ENCODE measurements at places on chromosomes 13 and 19.

- DNase-seq, result no peak
These were observed 220.9 kb downstream of the FOXO1 start for GRCh38 chr13:40445557-40445990.

DNA sequence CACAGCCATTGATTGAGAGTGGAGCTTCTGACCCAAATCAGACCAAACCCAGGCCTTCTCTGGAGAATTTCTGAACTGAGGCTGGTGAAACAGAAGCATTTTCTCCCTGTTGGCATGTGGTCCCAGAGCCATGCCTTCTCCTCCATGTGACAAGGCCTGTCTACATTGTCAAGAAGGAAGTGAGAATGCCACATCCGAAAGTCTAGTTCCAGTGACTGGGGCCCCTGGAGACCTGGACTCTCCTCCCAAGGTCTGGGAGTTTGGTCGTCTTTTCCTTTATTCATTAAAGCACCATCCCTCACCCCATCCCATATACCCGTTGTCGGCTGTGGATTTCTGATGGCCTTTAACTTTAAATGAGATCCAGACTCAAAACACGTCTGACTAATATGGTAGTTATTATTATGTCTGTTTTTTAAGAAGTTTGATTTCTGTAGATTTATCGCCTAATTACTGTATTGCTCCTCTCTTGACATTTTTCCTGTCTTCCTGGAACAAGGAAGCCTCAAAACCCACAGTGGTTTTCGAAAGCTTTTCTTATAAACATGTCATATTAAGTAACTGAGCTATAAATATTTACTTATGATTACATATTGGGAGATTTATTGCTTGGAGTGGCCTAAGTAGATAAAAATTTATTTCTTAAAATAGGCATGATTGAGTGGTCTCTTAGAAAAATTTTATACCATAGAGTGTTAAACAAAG is 128.3 kb upstream of the FRY start:
- DNase-seq, result no peak

- DNase-seq, result no peak
These were observed 648.3 kb upstream of the ARGLU1 start for GRCh38 chr13:107216046-107216755.

GRCh38 chr13:39675904-39676303 is 20.4 kb downstream of the COG6 start:
- no peak for DNase-seq

- no peak for DNase-seq
These were observed 176.0 kb upstream of the TSC22D1 start for GRCh38 chr13:44752164-44752563.

DNA sequence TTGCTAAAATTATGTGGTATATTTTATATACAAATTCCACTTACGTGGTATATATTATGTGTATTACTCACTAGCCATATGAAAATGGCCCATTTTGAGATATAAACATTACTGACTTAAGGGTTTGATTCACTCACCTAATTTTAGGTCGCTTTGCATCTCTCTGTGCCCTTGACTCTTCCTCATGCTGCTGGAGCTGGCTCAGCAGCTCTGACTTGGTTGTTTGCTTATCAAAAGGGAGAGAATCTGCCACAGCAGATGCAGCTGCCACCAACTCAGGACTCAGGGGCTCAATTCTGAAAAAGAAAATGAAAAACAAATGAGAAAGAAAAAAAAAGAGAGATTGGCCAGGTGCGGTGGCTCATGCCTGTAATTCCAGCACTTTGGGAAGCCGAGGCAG is 12.2 kb downstream of the MRPS31 start:
- no peak for DNase-seq

DNA sequence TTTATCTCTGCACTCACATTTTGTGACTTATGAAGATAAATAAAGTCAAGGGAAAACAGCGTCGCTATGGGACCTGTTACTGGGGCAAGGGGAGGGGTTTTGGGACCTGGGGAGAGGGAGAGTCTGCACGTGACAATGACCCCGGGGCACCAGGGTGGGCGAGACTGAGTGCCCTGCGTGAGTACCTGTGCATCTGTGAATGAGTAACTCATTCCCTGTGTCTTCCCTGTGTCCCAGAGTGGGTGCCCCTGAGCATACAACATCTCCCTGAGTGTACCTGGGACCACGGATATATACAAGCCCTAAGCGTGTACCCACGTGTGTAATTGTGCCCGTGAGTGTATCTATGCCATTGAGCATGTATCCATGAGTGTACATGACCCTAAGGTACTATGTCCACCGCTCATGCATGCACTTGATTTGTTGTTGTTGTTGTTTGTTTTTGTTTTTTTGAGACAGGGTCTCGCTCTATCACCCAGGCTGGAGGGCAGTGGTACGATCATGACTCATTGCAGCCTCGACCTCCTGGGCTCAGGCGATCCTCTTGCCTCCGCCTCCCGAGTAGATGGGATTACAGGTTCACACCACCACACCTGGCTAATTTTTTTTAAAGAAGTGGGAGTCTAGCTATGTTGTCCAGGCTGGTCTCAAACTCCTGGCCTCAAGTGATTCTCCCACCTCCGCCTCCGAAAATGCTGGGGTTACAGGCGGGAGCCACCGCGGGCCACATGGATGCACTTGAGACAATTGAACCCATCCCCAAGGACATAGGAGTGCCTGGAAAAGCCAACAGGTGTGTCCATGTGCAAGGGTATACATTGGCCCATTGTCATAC is 645 bp upstream of the TRAPPC5 start:
- no peak for DNase-seq

DNA sequence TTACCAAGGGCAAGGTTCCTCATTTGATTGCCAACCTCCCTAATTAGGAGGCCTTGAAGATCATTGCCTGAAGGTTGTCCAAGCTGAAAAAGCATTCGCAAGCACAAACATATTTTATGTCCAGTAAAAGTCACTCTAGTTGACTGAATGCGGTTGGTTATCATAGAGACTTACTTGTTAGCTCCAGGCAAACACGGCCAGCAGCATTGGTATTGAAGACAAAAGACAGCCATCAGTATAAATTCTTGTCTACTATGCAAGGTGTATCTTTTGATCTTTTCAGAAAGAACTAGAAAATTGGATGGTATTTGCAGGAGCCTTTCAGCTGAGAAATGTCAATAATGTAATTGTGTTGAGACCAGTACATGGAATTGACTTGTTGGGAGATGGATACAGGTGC is 129.9 kb downstream of the GPC6 start:
- DNase-seq, result no peak

- no peak for DNase-seq
These were observed 4.1 kb downstream of the KLK2 start for GRCh38 chr19:50877338-50877737.

- no peak for DNase-seq
These were observed 26.2 kb downstream of the CSNK1G2 start for GRCh38 chr19:1967087-1967608.

GRCh38 chr19:49343123-49343522 is 7.9 kb downstream of the CD37 start:
- DNase-seq, result peak; percentile 14

DNA sequence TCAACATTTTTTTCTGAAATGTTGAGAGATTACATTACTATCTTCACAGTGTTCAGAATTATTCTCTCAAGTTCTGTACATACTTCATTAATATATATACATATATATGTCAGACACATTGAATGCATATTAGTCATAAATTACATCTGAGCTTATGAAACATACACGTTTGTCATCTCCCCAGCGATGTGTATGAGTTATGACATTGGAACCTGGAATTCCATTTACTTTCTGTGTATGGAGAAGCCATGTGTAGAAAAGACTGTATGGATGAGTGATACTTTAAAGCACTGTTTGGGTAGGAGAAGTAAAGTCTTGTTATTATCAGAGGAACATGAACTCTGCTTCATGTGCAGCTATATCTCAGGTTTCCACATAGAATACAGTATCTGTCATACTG is 167.2 kb downstream of the FGF14 start:
- DNase-seq, result no peak

DNA sequence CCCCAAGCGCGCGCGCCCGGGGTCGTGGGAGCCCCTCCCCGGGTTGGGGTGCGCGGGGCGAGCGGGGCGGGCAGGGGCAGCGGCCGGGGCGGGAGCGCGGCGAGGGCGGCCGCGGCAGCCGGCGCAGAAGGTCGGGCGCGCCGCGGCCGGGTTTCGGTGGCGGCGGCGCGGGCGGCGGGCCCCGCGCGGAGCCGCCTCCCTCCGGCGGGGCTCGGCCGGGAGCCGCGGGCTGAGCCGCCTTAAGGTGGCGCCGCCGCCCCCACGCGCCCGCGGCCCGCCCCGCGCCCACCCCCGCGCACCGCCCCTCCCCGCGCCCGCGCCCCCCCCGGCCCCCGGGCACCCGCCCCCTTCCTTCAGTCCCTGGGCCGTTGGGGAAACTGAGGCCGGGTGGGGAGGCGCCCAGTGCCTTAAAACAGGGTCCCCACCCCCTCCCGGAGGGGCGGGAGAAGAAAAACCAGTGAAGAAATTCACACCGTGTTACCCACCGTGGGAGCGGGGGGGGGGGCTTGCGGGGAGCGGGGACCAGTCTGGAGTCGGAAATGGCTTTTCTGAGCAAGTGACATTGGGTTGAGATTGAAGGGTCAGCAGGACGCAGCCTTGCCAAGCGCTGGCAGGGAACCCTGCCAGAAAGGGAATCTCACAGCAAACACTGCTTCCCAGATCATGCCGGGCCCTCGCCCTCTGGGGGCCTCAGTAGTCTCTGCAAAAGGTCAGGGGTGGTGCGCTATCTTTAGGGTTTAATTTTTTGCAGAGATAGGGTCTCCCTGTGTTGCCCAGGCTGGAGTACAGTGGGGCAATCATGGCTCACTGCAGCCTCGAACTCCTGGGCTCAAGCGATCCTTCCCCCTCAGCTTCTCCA is at the start of gene TLE2:
TSS of gene TLE2 (minus strand) at position 216 of the 859 bp plus-strand sequence. CDS start 376 bp downstream, outside the sequence.
- peak; percentile 66 for DNase-seq

GRCh38 chr13:106143930-106144709 is 391.3 kb downstream of the EFNB2 start:
- DNase-seq, result no peak

- DNase-seq, result no peak
These were observed 14.2 kb upstream of the ZFP30 start for GRCh38 chr19:37669450-37669914.

GRCh38 chr19:18538115-18538514 is 5.3 kb downstream of the FKBP8 start:
- DNase-seq, result no peak

- DNase-seq, result no peak
These were observed 57.1 kb upstream of the C13orf46 start for GRCh38 chr13:114030666-114031610.

- DNase-seq, result peak; percentile 90
These were observed 2.2 kb downstream of the FLT3LG start for GRCh38 chr19:49475995-49476880.

- DNase-seq, result no peak
These were observed 49.7 kb downstream of the CRTC1 start for GRCh38 chr19:18733196-18733647.

- DNase-seq, result no peak
These were observed 20.1 kb upstream of the N4BP2L1 start for GRCh38 chr13:32447894-32448623.

- DNase-seq, result no peak
These were observed 90.2 kb downstream of the RFC3 start for GRCh38 chr13:33908116-33908515.

- no peak for DNase-seq
These were observed 7.8 kb downstream of the NCLN start for GRCh38 chr19:3193256-3194105.

- DNase-seq, result no peak
These were observed 92.7 kb downstream of the SUCLA2 start for GRCh38 chr13:47908197-47908902.

DNA sequence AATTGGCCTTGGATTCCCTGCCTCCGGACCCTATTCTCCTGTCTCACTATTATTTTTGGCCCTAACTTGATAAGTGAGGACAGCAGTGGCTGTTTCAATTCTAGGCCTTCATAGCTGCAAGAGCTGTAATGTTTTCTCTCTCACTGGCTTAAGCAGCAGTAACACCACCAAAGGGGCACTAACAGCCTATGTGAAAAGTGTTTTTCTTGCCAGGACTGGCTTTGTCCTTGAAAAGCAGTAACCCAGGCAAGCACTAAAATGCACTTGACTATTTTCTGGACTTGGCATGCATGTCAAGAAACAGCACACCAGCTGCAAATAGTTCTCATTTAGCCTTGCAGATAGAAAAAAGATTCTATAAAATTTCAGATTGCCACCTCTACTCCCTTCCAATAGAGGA is 9.3 kb upstream of the FBXL3 start:
- DNase-seq, result no peak

- peak; percentile 84 for DNase-seq
These were observed 60.5 kb downstream of the CELF5 start for GRCh38 chr19:3284759-3285646.

DNA sequence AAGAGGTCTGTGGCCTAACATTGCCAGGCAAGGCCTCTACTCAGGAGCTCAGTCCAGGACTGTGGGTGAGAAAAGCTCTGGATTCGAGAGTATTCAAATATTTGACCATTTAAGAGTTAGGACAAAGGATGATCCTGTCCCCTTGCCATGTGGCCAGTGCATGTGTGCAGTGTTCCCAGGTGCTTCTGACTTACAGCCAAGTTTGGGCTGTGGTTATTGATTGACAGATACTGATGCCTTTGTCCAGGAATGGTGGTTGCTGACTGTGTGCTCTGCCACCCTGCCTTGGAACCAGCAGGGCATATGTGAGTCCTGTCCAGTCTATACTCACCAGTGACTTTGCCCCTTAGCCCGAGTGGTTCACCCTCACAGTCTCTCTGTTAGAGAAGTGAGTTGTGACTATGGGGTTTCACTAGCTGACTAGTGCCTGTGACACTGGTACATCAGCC is 51.9 kb downstream of the GARRE1 start:
- DNase-seq, result no peak

DNA sequence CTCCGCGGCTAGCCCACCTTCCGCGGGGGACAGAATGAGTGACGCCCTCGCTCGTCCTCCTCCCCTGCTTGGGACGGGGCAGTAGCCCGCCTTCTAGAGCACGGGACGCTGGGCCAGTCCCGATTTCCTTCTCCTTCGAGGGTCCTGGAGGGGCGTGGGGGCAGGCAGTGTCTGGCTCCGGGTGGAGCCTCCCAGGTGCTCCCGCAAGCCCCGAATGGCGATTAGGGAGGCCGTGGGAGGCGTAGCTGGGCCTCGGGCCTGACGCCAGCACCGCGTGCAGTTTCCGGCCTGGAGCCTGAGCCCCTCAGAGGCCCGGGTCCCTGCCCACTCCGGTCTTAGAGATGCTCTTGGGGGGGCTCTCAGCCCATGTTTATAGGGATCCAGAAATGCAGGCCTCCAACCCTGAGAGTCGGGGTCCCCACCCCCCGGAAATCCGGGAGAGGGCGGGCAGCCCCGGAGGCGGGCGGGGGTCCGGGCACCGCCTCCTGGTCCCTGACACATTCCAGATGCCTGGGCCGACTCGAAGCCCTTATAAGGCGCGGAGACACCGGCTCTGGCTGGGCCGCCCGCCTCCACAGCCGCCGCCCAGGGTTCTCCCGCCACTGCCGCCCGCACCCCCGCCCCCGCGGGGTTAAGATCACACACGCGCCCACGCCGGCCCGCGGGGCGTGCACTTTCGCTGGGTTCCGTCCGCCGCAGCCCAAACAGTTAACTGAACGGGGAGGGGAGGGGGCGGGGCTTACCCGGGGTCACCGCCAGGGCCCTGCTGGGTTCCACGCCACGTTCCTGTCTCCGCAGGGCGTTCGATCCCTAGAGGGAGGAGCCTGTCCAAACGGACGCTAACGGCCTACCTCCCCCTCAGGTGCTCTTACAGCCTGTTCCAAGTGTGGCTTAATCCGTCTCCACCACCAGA is 1.5 kb downstream of the MYADM start:
- peak; percentile 94 for DNase-seq

GRCh38 chr19:54206030-54206830 is 5.6 kb downstream of the RPS9 start:
- no peak for DNase-seq

- no peak for DNase-seq
These were observed 64.1 kb upstream of the ADGRE5 start for GRCh38 chr19:14317157-14317556.
